ENCODE measurements at places on chromosomes 12 and 14. TPM values are rescaled to one million over a fixed set of nuclear protein-coding genes. Genes with fewer than 3 reads are reported as not detected.

CISTR gene
- not detected for total RNA-seq

KRT7 gene
- 72.6 TPM for total RNA-seq

DNA sequence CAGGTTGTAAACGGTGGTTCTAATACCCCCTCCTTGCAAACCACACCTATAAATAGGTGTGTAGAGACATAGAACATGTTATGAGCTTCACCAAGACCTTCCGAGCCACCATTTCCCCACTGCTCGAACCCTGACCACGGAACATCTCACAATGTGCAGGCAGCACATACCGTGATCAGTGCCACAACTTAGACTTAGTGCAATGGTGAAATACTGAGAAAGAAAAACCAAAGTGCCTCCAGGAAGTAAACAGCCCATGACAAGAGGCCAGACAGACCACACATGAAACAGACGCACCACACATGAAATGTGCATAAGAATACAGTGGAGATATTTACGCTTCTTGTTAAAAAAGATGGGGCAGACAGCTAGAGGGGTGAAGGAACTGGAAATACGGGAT is 166.9 kb upstream of the CCND2 start:
- no peak for DNase-seq

AKAP6 gene
- 1.9 TPM for total RNA-seq

All from HCT116 (cell line).